Naive thymus-derived CD8-positive, alpha-beta T cell (primary cell): ENCODE measurements at places on chromosomes 7 and 10.

- no peak for DNase-seq
Observed at GRCh38 chr10:47094126-47094525, 182.9 kb downstream of the PTPN20 start.

DNA sequence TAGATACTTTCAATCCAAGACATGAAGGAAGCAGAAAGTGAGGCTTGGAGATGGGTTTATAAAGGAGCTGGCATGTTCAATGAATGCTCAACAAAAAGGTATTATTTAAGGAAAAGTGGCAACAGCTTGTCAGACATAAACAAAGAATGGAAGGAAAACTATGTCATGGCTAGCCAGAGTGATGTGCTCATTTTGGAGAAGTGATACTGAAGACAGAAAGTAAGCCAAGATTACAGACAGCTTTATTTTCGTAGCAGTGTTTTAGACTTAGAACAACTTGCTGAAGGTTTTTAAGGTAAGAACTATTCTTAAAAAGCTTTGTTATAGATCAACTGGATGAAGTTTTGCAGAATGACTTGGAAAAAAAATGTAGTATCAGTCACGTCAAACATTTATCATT, 160.5 kb upstream of the FERD3L start:
- DNase-seq: no peak

DNA sequence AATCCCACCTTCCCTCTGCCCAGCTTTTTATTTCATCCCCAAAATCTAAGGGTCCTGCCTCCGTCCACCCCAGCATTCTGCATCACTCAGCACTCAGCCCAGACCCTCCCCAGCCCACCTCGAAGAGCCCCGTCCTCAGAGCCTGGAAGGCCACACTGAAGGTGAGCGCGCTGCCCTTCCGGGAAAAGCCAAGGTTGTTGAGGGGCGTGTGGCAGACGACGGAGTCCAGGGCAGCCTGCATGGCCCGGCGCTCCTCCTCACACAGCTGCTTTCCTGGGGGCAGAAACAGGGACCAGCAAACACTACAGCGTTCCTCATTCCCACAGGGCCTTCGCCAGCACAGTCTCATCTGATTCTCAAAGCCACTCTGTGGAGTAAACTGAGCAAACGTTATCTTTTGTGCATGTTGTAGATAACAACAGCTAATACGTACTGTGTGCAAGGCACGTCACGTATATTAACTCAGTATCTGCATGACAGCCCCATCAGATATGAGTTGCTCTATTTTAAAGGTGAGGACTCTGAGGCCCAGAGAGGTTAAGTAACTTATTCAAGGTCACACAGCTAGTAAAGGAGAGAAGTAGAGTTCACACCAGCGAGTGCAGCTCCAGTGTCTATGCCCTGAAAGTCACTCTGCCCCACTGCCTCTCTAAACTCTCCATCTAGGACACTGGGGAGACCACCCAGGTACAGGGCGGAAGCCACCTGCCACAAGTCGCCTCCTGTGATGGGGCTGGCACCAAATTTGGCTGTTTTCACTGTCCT, 2.8 kb downstream of the TRAPPC14 start:
- DNase-seq: no peak

DNA sequence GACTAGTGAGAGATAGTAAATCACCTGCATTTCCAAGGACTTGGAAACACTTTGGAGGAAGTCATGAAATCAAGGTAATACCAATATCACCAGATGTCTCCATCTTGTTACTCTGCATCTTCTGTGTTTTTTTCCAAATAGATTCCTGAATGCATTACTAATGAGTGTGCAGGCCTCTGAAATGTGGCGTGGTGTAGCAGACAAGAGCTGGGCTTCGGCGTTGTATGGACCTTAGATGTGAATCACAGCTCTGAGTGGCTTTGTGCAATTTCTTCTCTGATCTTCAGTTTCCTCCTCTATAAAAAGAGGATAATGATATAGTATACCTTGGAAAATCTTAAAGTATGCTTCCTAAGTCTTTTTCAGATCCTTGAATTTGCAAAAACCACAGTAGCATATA, 9.6 kb upstream of the MYPN start:
- DNase-seq: no peak

GRCh38 chr10:56537984-56538383, 176.9 kb upstream of the ZWINT start:
- DNase-seq: no peak

GRCh38 chr7:157674027-157674714, 337.4 kb downstream of the DNAJB6 start:
- DNase-seq: no peak

GRCh38 chr7:7504910-7505704, 30.6 kb downstream of the COL28A1 start:
- no peak for DNase-seq

DNA sequence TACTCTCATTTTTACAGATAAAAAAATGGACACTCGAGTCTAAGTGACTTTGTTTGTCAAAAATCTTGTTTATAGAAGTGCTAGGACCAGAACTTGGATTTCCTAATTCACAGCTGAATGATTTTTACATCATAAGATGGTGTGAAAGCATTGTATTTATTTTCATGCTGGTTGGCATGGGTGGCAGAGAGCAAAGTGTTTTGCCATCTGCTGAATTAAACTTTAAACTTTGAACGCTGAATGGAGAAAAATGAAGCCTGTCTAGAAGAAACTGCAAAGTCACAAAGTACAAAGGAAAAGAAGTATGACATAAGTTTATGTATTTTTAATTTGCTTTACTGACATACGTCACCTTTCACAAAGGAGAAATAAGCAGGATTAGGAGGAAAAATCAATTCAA, 142.0 kb downstream of the NRBF2 start:
- no peak for DNase-seq

GRCh38 chr10:106765241-106765754, 399.2 kb downstream of the SORCS1 start:
- DNase-seq: no peak

GRCh38 chr10:34183016-34183796, 631.9 kb downstream of the PARD3 start:
- DNase-seq: no peak

GRCh38 chr10:112803961-112804401, 146.1 kb upstream of the TCF7L2 start:
- no peak for DNase-seq

DNA sequence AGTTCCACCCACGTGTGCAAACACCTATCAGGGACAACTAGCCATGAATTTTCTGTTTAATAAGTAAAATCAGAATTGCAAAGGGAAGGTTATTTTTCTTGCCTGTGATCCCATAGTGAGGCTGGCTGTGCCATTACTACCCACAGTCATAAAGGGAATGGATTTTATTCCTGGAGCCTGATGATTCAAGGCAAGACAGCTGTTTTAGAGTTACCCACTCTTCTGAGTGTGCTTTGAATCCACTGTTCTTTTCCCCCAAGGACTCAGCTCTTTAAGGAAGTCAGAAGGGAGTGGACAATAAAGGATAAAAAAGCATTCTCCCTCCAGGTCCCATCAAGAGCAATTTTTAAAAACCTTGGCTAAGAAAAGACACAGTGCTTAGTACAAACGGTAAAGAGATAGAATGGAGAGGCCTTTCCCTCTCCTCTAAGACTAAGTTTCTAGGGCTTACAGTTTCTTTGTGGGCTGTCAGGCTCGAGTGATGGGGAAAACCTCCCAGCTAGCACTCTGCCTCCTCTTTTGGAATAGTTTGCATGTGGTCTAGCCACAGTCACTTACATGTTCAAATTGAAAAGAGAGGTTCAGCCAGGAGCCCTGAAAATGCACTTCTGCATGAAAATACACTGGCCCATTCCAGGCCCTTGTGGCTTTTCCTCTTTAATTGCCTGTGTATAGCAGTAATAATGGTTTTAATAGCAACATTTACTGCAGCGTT, 5.1 kb upstream of the LRRC4 start:
- no peak for DNase-seq

DNA sequence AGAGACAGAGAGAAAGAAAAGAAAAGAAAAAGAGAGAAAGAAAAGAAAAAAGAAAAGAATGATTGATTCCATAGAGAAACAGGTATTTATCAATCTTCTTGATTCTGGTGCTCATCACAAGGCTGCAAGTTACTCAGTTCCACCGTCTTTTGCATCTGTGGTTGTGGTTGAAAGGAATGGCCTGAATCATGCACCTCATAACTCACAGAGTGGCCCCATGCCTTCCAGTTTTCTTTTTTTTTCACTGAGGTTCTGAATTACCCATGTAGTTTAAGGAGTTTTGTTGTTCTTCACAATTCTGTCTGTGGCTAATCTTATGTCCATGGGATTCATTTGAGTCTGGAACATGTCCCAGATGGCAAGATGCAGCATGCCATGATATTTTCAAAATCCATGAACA, 156.0 kb downstream of the ZNF33B start:
- DNase-seq: no peak

- DNase-seq: no peak
Observed at GRCh38 chr10:69239136-69239535, 19.0 kb downstream of the HKDC1 start.

DNA sequence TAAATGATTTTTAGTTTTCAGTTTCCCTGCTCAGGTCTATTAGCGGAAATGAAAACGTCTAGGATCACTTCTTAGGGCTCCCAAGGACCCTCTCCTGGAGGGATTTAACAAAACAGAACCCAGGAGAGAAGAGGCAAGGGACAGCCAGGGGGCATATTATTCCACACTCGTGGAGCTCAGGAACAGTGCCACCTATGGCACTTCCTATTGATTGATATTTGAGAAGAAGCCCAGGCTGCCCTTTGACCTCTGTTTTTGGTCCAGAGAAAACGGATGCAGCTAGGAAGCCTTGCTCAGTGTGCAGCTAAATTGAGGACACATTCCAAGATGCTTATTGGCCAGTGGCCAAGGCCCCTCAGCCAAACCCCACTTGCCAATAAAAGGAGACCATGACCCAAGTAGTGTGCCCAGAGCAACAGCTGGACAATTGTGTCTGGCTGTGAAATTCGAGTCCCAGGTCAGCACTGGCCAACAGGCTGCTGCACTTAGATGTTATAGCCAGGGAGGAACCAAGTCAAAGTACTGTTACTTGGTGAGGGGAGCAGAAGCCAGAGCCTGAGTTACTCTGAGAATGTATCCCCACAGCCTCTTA, 24.0 kb upstream of the GPNMB start:
- DNase-seq: no peak

- no peak for DNase-seq
Observed at GRCh38 chr10:84613336-84614021, 285.1 kb downstream of the CCSER2 start.

GRCh38 chr7:141013345-141013715, 1.4 kb downstream of the MRPS33 start:
- DNase-seq: no peak

DNA sequence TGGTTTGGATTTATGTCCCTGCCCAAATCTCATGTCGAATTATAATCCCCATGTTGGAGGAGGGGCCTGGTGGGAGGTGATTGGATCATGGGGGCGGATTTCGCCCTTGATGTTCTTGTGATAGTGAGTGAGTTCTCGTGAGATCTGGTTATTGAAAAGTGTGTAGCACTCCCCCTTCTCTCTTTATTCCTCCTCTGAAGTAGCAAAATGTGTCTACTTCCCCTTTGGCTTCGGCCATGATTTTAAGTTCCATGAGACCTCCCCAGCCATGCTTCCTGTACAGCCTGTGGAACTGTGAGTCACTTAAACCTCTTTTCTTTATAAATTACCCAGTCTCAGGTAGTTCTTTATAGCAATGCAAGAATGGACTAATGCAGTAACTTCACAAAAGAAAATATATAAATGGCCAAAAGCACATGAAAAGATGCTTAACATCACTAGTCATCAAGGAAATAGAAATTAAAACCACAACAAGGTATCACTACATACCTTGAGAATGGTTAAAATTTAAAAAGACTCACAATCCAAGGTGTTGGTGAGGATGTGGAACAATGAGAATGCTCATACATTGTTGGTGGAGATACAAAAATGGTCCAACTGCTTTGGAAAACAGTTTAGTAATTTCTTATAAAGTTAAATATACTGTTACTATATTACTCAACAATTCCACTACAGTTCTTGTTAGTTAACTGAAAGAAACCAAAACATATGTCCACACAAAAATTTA, 218.7 kb downstream of the SNX10 start:
- DNase-seq: no peak

DNA sequence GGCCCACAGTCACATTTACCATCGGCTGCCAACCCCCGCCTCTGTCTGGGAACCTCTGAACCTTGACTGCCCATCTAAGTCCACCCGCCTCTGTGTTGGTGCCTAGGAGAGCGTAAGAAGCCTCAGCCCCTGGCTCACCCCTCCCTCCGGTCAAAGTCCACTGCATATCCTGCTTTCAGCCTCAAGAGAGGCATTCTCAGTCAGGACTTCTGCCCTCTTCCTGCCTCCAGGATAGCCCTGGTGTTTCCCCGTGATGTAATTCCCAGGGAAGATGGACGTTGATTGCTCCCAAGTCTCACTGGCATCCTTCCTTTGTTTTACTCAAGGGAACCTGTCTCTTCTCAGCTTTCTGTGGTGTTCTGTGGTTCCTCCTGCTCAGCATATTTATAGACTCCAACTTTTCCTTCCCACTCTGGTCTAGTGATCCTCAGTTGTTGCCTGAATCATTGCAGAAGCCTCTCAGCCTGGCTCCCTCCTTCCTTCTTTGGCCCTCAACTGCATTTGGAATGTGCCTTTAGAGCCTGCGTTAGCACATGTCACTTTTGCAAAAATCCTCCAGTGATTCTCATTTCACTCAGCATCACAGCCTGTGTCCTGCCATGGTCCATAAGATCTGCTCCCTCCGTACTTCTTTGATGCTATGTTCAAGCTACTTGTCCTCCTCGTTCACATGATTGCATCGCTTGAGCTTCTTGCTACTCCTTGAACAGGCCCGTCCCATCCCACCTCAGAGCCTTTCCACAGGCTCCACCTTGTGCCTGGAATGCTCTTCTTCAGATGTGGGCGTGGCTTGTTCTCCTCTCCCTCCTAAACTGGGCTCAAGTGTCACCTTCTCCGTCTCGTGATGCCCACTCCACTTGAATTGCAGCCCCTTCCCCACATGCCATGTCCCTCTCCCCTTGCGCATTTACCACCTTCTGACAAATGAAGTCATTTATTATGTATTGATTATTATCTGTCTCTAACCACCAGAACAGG, 124.2 kb downstream of the PLPP4 start:
- DNase-seq: no peak

DNA sequence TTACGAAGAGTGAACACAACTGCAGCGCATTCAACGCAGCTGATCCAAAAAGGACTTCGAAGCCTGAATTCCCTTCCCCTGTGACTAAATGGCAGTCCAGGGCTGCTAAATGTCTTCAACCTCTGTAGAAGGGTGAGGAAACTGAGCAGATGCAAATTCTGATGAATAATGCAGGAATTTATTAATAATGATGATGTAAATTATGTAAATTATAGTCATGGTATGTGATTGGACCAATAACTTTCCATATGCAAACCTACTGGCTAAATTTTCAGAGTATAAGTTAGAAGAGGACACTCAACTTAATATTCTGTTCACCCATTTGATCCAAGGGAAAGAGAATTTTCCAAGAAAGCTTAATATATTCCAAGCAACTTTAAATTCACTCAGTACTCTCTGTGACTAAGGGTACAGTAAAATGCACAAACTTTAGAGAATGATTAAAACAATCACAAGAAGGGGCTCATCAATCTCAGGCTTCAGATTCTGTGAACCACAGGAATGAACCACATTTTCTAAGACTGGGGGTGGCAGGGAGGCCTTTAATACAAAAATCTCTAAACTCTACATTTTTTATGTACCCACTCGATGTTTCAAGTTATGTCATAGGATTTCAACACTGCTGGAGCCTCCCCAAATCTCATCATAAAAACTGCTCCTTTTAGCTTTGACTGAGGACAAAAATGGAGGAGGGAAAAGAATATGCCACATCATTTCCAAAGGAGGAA, 3.5 kb downstream of the FGFR2 start:
- DNase-seq: no peak

- DNase-seq: no peak
Observed at GRCh38 chr10:121592155-121592890, 5.9 kb downstream of the FGFR2 start.

- DNase-seq: no peak
Observed at GRCh38 chr7:119270045-119270464, 1002.9 kb upstream of the KCND2 start.
